ENCODE measurements at places on chromosomes 11 and 22.

DNA sequence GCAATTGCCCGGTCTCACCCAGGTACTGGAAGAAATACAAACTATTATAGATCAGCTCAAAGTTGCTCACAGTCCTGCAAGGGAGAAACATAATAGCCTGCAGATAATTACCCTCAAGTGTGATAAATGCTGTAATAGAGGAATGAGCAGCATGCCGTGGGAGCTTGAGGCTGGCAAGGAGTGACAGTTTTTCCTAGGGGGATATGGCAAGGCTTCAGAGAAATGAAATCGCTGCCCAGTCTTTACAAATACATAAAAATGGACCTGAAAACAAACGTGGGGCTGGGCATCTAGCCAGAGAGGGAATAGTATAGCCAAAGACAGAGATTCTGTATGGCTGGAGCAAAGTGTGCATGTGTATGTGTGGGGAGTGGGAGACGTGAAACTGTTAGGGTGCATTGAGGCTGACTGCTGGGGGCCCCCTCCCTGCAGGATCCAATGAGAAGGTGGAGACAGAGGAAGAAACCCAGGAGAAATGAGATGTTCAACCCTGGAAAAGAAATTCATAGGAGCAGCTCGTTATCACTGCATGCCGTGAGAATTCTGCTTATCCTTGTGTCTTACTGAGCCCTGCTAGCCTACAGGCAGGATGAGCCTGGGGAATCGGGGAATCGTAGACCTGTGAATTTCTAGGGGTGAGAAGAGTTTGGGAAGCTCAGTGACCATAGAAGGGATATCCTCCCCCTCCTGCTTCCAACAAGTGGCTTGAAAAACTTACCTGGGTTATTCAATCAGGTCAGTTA, 167.0 kb downstream of the LDLRAD3 start:
- DNase-seq: no peak

DNA sequence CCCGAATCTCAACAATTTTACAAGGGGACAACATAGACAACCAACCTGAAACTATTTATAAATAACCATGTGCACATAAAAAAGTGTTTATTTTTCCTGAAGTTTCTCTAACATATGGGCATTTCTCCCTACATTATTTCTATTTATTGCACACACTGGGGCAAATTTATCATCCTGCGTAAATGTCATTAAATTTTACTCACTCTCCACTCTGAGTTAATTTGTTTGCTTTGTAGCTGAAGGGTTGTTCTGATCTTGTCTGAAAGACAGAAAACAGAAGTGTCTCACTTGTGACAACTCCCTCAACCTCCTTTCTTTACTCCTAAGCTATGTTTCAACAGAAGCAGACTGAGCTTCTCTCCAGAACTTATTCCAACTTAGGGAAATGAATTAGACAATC, 194.2 kb downstream of the HIPK3 start:
- no peak for DNase-seq

DNA sequence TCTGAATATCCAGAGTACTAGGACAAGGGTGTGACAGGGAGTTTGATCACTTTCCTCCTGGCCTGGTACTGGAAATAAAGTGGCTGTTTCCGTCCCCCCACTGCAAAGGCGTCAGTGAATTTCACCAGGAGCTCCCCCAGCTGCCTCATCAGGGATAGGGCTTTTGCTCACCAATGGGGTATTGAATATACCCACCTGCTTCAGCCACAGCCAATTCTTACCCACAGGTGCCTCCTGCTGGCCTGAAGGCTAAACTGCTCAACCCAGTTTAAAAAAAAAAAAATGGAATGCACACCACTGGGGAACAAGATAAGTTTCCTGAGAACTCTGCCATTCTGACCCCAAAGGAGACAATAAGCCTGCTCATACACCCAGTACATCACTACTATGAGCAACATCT, 65.3 kb upstream of the MS4A8 start:
- no peak for DNase-seq

- no peak for DNase-seq
Measured at GRCh38 chr11:130145311-130145812, 14.2 kb upstream of the ST14 start.

DNA sequence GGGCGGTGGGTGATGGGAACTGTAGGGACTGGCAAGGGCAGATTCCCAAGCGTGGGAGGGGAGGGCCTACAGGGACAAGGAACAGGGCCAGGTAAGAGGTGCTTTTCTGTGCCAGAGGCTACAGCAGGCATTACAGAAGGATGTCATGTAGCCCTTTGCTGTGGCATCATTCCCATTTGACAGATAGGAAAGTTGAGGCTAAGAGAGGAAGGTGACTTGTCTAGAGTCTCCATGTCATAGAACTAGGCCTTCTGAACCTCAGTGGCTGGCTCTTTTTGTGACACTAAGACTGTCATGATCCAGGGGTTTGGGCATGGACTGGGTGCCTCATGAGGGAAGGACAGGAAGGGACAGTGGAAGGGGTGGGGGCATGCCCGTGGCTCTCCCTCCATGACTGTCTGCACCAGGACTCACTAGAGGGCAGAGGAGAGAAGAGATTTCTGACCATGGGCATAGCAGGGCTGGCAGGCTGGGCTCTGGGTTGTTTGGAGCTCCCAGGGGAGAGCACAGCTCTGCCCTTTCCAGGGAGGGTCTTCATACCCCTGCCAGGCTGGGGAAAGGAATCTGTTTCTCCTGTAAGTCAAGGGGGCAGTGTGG, 3.2 kb downstream of the MMP11 start:
- no peak for DNase-seq

DNA sequence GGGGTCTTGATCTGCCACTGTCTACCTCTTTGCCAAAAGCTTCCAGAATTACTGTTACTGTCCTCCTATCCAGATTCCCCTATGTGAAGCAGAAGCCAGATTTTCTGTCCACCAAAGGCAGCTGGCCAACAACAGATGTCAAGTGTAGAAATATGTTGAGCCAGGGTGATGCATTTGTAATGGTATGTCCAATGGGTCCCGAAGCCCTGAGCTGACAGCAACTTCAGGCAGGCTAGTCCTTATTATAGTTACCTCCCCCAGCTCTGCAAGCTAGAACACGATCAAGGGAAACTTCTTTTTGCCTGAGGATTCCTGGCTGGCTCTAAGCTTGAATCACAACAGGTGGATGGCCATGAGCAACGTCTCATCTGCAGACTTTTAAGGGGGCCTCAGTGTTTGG, 10.2 kb downstream of the PAMR1 start:
- peak; percentile 93 for DNase-seq

DNA sequence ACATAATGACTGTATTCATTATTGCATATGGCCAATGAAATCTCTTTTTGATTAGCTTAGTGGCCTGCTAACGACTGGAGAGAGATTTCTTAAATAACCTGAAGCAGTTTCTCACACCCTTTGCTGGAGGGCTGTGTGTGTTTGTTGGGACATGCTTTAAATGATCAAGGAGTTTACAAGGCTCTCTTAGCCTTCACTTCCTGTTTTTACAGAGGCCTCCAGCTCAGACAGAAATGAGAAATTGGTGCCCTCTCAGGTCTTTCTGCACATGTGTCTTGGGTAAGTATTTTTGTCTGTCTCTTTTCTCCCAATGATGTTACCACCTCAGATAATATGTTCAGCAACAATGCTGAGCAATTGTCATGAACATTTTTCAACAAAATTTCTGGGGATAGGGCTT, 884.4 kb upstream of the CNTN5 start:
- no peak for DNase-seq

- DNase-seq: no peak
Measured at GRCh38 chr11:92794783-92795182, 174.7 kb upstream of the MTNR1B start.
